ENCODE measurements at places on chromosomes 1 and 21. TPM values are rescaled to one million over a fixed set of nuclear protein-coding genes. Genes with fewer than 3 reads are reported as not detected.

GRCh38 chr1:29793101-29793546 lies 556.8 kb downstream of the PTPRU start:
- DNase-seq, result no peak

DNA sequence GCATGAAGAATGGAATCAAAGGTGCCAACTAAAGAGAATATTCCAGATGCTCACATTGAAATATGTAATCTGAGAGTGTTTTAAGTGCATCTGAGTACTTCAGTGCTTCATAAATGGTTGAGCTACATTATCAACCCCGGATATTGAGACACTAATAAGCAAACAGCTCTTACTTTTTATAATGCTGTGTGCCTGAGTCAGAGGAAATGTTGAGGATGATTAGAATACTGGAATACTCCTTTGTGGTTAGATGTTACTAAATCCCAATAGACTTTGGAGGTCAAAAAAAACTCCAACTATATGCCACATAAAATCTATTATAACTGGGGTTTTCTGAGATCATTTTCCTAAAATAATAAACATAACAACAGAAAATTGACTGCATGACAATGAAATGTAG lies 12.5 kb upstream of the KCNA3 start:
- no peak for DNase-seq

- DNase-seq, result no peak
Measured at GRCh38 chr1:93770640-93771039, 89.0 kb upstream of the BCAR3 start.

DNA sequence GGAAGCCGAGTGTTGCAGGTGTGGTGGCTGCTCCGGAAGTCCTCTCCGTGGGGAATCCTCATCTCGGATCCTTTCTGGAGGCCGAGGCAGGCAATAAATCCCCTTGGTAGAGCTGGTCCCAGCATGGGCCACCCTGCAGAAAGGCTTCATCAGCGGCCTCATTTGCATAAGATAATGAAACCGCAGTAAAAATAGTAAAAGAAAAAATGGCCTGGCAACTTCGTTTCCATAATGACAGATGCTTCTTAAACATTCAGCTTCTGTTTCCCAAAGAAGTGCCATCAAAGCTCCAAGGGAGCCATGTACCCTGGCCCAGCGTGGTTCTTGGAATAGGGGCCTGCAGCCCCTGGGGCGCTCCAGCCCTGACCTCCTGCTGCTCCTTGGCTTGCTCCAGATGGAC lies 244.1 kb downstream of the GRIK3 start:
- no peak for DNase-seq

DNA sequence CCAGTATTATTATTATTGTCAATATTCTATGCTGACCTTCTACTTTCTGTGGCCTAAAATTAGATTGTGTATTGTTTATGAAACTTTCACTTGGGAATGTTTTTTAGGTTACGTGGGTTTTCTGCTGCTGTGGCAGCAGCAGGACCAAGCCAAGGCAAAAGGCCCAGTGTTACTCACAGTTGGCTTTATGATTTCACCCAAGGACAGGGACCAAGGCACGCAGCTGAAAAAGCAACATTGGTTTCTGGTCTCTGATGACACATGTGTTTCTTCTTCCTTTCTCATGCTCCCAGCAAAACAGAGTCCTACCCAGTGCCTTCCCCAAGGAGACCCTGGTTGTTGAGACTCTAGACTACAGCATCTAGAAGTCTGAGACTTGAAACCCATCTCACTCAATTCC lies 413.7 kb downstream of the SETD4 start:
- DNase-seq, result no peak

DNA sequence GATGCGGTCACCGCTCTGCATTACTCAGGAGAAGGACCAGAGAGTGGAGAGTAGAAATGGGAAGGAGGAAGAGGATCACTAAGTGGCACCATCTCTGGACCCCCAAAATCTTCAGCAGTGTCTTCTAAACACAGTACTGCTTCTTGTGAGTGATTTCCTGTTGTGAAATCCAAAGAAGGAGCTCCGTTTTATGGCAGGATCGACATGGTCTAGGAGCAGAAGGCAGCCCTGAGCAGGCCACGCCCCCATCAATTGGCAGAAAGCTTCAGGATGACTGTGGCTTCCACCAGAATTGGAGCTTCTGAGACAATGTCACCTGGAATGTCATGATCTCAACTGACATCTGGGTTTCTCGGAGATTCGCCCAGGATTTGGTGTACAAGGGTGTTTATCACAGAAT lies 171.5 kb downstream of the ADSS2 start:
- no peak for DNase-seq

DNA sequence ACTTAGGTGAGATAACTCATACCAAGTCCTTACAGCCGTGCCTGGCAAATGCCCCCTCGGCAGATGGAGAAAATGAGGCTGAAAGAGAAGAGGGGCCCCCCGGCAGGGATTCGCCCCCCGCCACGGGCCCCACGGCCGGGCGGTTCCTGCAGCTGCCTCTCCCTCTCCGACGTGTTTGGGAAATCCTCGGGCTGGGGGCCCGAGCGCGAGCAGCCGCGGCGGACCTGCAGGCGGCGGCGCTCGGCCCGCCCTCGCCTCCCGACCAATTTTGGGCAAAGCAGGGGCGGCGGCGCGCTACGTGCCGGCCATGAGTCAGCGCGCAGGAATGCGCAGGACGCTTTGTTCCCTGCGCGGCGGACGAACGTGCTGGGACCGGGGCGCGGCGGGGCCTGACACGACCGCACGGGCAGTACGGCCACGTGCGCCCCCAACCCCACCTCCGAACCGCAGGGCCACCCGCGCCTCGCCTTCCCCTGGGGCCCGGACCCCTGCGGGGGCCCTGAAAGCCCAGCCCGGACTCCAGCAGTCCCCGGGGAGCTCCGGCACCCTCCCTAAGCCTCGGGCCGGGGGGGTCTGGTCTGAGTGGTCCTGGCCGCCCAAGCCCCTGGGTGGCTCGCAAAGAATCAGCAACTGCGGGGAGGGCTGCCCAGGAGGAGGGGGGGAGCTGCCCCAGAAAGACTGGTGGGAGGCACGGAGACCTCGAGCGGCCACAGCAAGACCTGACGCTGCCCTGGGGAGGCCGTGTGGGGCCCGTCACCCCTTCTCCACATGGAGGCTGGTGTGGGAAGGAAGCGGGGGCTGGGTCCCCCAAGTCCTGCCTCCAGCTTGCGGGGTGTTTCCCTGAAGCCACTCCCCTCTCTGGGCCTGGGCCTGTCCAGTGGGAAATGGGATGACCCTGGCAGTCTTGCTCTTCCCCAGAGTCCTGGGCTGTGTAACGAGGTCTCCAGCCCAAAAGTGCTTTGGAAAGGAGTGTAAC lies 11.9 kb upstream of the EDN2 start:
- no peak for DNase-seq

- no peak for DNase-seq
Measured at GRCh38 chr1:150056407-150056806, 11.2 kb upstream of the VPS45 start.

GRCh38 chr21:28758042-28758882 lies 234.4 kb downstream of the LTN1 start:
- no peak for DNase-seq

Gene HTR6
- total RNA-seq, result not detected

Gene CLDN8
- total RNA-seq, result not detected

Gene NTMT2
- total RNA-seq, result not detected
